ENCODE measurements at places on chromosomes 3 and 15. TPM values are rescaled to one million over a fixed set of nuclear protein-coding genes. Genes with fewer than 3 reads are reported as not detected.

- DNase-seq, result no peak
These were observed 17.2 kb upstream of the B4GALT4 start for GRCh38 chr3:119257654-119258410.

DNA sequence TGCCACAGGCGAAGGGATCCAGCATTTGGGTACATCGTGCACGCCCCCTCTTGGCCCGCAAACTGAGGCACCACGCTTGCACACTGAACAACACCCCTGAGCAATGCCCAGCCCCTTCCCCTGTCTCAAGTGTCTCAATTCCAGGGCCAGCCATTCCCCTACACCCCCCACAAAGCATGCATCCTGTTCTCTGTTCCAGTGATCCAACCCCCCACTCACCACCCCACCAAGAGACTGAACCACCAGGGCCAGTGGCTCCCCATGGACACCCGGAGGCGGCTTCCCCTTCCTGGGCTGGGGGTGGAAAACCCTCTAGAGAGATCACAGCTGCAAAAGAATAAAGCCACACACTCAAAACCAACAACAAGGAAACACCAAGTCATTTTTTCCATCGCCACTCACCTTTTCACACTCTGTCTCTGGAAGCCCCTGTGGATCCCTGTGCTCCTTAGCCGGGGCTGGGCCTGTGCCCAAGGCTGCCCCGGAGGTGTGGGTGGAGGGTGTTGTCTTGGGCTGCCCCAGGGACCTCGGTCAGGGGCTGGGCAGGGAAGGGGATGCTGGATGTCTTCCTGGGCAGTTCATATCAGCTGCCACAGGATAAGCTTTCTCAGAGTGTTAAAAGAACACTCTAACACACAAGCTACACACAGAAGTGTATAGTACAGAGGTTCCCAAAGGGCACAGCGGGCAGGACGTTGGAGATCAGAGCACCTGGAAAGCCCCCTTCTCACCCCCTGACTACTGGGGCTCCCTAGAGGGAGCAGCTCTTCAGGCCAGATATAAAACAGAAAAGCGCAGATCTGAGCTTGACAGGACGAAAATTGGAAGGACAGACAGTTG, 92.5 kb downstream of the CHSY1 start:
- no peak for DNase-seq

DNA sequence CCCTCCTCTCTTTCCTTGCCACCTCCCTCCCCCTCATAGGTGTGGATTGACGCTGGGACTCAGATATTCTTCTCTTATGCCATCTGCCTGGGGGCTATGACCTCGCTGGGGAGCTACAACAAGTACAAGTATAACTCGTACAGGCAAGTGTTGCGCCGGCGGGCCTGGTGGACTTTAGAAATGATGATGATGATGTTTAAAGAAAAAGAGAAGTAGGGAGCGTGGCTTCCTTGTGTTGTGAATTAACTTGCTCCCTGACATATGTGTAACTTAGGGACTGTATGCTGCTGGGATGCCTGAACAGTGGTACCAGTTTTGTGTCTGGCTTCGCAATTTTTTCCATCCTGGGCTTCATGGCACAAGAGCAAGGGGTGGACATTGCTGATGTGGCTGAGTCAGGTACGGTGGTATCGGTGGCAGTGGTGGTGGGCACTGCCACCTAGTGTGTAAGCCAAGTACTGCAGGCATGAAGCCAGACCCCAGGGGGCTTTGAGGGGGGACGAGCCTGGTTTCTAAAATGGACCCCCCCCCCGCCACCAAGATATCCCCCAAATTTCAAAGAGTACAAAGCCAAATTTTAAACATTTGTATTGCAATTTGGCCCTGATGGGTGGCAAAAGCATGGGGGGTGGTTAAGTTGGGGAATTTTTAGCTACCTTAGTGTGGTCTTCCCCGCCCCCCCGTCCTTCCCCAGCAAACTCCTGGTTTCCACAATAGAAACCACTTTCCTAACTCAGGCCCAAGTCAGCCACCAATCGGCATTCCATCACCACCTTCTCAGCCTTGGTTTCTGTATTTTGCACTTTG, 65.6 kb downstream of the SLC6A6 start:
- DNase-seq, result peak; percentile 24

DNA sequence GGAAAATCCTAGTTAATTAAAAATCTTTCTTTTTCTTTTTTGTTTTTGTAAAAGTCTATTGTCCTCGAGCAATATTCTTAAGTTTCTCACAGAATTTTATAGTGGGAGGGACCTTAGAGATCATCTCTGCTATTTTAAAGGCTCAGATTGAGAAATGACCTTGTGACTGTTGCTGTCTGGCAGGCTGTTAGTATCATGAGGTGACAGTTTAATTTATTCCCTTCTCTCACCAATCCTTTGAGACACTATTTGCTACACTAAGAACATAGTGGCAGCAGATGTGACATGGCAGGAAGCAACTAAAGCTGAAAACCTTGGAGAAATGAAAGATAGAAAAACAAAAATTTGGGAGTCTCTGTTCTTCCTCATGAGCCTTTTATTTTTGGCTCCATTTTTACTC, 24.9 kb downstream of the APPL1 start:
- no peak for DNase-seq

GRCh38 chr3:51245867-51246266, 139.2 kb upstream of the MANF start:
- DNase-seq, result no peak

DNA sequence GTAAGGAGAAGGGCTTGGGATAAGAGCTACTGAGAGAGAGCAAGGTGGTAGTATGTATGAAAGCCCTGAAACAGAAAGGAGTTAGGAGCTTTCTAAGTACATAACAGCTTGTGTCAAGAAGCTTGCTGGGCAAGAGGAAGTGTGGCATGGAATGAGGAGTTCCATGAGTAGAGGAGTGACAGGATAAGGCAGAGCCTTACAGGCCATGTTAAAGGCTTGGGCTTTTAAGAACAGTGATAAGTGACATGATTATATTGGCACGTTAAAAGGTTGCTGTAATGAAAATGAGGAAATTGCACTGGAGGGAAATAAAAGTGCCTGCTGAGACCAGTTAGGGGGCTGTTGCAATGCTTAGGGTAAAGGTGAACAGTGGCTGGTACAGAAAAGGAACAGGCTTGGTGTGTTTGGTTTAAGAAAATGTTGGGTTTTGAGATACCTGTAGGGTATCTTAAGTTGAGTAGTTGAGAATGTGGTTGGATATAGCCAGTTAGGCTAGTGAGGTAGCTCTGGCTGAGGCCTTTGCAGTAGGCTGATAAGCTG, 49.0 kb downstream of the MEF2A start:
- no peak for DNase-seq

DNA sequence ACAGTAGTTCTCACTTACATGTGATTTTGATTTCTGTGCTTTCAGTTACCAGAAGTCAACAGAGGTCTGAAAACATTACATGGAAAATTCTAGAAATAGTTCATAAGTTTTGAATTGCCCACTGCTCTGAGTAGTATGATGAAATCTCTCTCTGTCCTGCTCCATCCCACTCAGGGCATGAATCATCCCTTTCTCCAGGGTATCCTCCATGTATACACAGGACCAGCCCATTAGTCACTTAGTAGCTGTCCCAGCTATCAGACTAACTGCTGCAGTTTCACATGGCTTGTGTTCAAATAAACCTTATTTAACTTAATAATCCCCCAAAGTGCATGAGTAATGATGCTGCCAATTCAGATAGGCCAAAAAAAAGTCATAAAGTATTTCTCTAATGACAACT, 38.6 kb downstream of the EPHA3 start:
- no peak for DNase-seq

Gene GOLGA8M
- 2.8 TPM for total RNA-seq
